Skin of body (tissue), 3 donors: ENCODE measurements at places on chromosomes 5 and 9. TPM values are rescaled to one million over a fixed set of nuclear protein-coding genes. Genes with fewer than 3 reads are reported as not detected.

The CCL28 gene
- total RNA-seq, result 4.3 TPM

The ACSL6 gene
- total RNA-seq, result 3.7 TPM

GRCh38 chr9:112028242-112029221 lies 131.9 kb downstream of the UGCG start:
- no peak for DNase-seq

GRCh38 chr5:132655821-132656773 lies 1.9 kb upstream of the IL13 start:
- DNase-seq, result no peak

DNA sequence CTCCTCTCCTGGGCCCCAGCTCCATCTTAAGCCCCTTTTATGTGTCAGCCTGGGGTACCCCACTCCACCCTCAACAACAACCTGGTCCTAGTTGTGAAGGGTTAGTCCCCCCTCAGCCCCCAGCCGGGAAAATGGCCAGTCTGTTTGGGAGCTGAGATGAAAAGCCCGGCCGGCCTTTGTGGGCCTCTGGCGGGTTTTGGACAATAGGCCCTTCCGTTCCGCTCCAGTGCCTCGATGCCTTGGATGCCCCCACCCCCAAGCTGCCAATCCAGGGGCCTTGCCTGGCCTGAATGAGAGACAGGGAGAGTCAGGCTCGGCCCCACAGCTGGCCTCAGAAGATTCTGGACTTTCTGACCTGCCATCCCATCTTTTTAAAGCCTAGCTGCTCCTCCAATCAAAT lies 9.2 kb downstream of the CNTFR start:
- DNase-seq, result no peak

DNA sequence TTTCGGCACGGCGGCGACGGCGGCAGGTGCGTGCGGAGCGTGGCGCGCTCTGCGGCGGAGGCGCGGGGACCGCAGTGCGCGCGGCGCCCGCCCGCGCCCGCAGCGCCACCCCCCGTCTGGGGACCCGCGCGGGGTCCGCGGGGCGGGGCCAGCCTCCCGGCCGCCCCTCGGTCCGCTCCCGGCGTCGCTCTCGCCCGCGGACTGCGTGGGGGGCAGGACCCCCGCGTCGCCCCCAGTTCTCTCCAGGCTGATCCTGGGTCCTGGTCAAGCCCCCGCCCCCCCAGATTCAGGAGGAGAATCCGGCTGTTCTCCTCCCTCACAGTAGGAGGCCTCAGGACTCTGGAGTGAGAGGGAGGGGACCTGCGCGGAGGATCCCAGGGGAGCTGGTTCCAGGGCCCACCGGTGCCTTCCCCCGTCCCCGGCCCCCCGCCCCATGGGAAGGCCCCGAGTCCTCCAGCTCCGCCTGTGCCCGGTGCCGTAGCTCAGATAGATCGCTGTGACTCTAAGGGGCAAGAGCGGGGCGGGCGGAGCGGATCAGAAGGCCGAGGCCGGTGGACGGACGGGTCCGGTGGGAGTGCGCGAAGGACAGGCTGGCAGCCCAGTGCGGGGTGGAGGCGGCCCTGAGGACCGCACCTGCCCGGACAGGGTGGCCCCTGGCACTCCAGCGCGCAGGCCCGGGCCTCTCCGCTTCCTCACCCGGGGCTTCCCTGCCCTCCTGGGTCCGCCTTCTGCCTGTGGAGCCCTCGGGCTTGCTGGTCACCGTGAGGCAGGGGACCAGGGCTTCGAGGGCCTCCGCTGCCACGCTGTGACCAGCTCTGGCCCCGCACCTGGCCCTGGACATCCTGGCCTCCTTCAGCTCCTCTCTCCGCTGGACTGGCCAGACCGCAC lies at the start of gene RNF208:
TSS of gene RNF208 (minus strand) at position 51 of the 888 bp plus-strand sequence. CDS start 1,028 bp downstream, outside the sequence.
- no peak for DNase-seq

GRCh38 chr5:140324617-140325241 lies 21.7 kb downstream of the HBEGF start:
- DNase-seq, result no peak

DNA sequence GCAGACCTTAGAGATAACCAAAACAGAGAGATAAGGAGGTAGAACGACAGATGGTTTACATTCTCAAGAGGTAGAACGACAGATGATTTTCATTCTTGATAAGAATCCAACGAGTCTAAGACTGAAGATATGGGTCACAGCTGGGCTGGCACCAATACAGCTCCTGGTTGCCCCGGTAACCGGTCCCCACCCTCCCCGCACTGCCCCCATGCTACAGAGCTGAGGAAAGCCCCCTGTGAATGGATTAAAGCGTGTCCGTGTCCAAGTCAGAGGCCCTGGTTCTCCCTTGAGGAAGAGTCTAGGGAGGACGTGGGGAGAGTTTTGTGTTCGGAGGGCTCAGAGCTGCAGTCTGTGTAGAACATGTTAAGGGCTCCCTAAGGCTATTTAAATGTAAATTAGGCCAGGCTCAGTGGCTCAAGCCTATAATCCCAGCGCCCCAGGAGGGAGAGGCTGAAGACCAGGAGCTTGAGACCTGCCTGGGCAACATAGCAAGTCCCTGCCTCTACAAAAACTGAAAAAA lies 8.1 kb downstream of the IDNK start:
- no peak for DNase-seq

The KIAA0825 gene
- total RNA-seq, result 13.4 TPM
